ENCODE measurements at places on chromosomes 6 and 20. TPM values are rescaled to one million over a fixed set of nuclear protein-coding genes. Genes with fewer than 3 reads are reported as not detected.

DNA sequence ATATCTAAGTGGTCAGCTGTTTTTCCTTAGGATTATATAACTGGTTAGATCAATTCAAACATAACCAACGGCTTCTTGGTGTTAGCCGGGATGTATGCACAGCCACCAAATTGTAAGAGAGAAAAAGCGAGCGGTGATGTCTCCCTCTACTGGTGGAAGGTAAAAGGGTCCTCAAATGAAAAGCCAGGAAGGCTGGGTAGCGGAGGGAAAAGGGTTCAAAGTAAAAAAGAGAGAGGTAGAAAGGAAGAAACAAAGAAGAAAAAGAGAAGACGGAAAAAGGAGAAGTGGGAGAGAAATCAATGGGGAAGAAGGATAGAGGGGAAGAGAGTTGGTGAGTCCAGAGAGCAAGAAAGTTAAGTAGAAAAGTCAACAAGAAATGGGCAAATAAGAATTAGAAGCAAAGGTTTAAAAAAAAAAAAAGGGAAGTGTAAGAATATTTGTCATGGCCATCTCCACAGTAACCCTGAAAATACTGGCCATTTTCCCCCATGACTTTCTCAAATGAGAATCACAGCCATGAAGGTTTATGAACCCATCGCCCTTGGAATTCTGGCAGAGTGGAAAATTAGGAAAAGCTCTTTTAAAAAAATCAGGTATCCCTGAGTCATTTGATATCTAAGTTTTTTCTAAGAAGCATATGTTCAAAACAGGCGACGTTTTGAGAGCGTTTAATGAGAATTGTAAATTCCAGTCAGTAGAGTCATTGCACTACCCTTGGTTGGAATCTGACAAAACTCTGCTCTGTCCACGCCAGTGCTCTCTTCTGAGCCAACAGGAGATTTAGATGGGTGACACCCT is 155.6 kb upstream of the SNX9 start:
- peak; percentile 51 for DNase-seq
- H3K36me3 ChIP-seq: no peaks in the 10 kb centered on the region
- no peak overlapping the region for H3K4me3 ChIP-seq
- no peaks in the 10 kb centered on the region for H3K27me3 ChIP-seq

- DNase-seq: no peak
- no peaks in the 10 kb centered on the region for H3K4me1 ChIP-seq
- no peaks in the 10 kb centered on the region for H3K27me3 ChIP-seq
- no peak overlapping the region for H3K4me3 ChIP-seq
- no peaks in the 10 kb centered on the region for H3K36me3 ChIP-seq
Observed at GRCh38 chr6:132623106-132623845, 799 bp downstream of the TAAR2 start.

- no peak for DNase-seq
- no peaks in the 10 kb centered on the region for H3K27me3 ChIP-seq
- H3K27ac ChIP-seq: no peak overlapping the region
- no peaks in the 10 kb centered on the region for H3K4me1 ChIP-seq
- no peaks in the 10 kb centered on the region for H3K36me3 ChIP-seq
- H3K4me3 ChIP-seq: no peak overlapping the region
Observed at GRCh38 chr6:149065658-149066556, 251.6 kb upstream of the TAB2 start.

- H3K36me3 ChIP-seq: no peaks in the 10 kb centered on the region
- peaks cover 4% of the 10 kb centered on the region for H3K27me3 ChIP-seq
- H3K4me1 ChIP-seq: peaks cover 10% of the 10 kb centered on the region
- no peak overlapping the region for H3K27ac ChIP-seq
- peak; percentile 27 for DNase-seq
Observed at GRCh38 chr6:101398716-101399615, 5.5 kb downstream of the GRIK2 start.

DNA sequence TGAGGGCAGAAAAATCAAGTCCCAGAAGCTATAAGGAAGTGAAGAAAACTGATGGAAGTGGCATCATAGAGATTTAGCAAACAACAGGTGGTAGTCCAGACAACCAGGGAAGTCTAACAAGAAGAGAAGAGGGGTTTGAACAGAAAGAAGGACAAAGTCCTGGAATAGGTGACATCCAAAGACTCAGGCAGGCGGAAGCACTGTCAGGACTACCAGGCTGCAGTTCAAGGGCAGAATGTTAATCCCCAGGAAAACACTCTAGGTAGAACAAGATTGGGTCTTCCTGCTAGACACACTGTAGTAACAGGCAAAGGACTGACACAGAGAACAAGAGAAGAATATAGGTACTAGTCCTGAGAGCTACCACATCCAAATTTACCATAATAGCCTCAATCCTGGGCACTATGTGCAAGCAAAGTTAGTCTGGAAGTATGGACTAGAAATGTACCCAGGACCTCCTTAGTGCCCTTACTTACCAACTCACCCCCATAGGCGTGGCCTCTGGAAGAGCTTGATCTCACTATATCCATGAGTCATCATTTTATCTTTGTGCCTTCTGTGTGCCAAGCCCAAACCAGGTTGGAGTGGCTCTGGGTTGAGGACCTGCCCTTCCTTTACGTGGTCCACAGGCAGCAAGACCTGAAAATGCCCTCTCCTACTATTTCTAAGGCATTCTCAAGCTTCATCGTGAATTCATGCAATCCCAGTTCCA is 2.2 kb upstream of the EPB41L2 start:
- no peak overlapping the region for H3K27ac ChIP-seq
- H3K36me3 ChIP-seq: no peaks in the 10 kb centered on the region
- no peak for DNase-seq
- H3K4me1 ChIP-seq: no peaks in the 10 kb centered on the region

GRCh38 chr20:41654292-41654691 is 36.1 kb upstream of the CHD6 start:
- no peak for DNase-seq
- peaks cover 19% of the 10 kb centered on the region for H3K4me1 ChIP-seq
- no peak overlapping the region for H3K27ac ChIP-seq
- no peaks in the 10 kb centered on the region for H3K36me3 ChIP-seq

- H3K4me1 ChIP-seq: no peaks in the 10 kb centered on the region
- no peak overlapping the region for H3K27ac ChIP-seq
- no peak for DNase-seq
Observed at GRCh38 chr6:117441824-117442264, 16.1 kb upstream of the ROS1 start.

DNA sequence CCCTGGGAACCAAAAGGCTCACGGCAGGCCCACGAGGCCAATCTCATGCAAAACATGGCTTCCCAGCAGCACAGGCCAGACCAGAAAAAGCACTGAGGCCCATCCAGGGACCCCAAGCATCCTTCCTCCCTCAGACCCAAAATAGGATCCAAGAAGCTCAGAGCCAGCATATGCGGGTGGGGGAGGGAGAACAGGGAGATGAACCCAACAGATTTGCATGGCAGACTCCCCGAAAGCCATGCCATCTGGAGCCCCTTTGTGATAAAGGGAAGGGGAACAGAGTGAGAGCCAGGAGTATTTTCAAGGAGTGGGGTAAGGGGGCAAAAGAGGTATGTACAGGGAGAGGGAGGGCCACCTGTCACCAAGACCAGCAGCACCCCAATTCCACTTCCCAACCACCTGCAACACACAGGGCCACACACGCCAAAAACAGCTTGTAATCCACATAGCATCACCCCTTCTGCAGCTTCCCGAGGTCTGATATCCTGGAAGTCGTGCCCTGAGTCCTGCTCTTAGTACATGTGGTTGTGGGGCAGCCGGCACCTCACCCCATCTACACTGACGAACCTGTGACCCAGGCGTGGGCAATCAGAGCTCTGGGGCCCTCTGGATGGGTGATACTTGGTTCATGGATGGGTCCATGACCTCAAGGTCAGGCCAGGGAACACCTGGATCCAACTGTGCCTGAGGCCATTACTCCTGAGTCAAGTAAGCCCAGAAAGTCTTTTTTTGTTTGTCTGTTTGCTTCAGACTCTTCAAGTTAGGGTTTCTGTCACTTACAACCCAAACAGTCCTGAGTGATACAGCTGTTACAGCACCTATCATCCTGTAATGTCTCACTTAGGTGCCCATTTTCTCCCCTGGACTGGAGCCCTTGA is 24.4 kb downstream of the PREX1 start:
- no peak overlapping the region for H3K27ac ChIP-seq
- no peaks in the 10 kb centered on the region for H3K4me1 ChIP-seq
- H3K4me3 ChIP-seq: no peak overlapping the region
- no peaks in the 10 kb centered on the region for H3K27me3 ChIP-seq
- DNase-seq: no peak
- H3K36me3 ChIP-seq: peaks cover 18% of the 10 kb centered on the region

GRCh38 chr6:121830736-121831135 is 395.3 kb downstream of the GJA1 start:
- DNase-seq: no peak
- no peak overlapping the region for H3K27ac ChIP-seq
- H3K27me3 ChIP-seq: no peaks in the 10 kb centered on the region
- H3K4me3 ChIP-seq: no peak overlapping the region

GRCh38 chr6:24228681-24229255 is 102.8 kb downstream of the NRSN1 start:
- H3K4me1 ChIP-seq: peaks cover 3% of the 10 kb centered on the region
- H3K4me3 ChIP-seq: no peak overlapping the region
- DNase-seq: no peak
- no peak overlapping the region for H3K27ac ChIP-seq

GRCh38 chr6:17828149-17828548 is 121.4 kb upstream of the NUP153 start:
- H3K36me3 ChIP-seq: peaks cover 68% of the 10 kb centered on the region
- no peak overlapping the region for H3K4me3 ChIP-seq
- DNase-seq: no peak
- no peaks in the 10 kb centered on the region for H3K27me3 ChIP-seq

GRCh38 chr6:4682431-4683097 is 93.6 kb upstream of the CDYL start:
- no peaks in the 10 kb centered on the region for H3K4me1 ChIP-seq
- H3K27me3 ChIP-seq: no peaks in the 10 kb centered on the region
- H3K27ac ChIP-seq: no peak overlapping the region
- H3K4me3 ChIP-seq: no peak overlapping the region
- no peak for DNase-seq

DNA sequence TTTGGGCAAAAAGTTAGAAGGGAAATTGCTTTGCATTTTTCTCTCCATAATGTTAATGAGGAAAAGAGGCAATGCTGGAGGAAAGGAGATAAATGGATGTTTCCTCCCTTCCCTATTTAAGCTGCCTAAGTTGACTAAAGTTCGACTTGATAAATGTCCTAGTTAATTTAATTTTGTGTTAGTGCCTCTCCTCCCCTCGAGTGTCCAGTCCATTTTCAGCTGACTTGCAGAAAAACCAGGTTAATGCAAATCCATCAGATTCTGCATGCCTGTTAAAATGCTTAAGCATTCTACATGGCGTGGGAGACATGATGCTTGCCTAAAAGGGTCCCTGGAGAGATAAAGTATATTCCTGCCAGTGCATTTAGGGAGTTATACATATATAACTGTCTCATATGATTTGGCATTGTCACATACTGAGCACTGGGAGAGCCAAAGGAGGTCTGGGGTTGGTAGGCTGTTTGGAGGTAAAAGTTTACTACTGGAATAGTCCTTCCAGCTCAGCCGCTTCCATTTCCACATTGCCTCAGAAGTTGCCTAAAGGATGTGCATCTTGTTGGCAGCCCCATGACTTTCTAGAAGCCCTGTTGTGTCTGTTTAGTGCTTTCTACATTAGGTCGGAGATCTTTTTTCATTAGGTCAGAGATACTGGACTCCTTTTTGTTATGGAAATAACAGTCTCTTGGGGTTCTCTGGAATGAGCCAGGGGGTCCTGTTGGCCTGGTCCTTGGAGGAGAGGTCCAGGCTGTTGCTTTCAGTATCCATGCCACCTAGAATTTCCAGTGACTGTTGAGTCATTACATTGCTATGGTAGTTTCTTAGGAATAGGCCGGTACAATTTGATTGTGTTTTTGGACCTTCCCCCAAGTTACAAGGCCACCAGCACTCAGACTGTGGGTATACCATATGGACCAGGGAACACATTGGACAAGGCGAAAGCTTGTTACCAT is 30.4 kb downstream of the JARID2 start:
- H3K27me3 ChIP-seq: no peaks in the 10 kb centered on the region
- peaks cover 26% of the 10 kb centered on the region for H3K4me1 ChIP-seq
- no peak overlapping the region for H3K27ac ChIP-seq

- DNase-seq: peak; percentile 56
- no peaks in the 10 kb centered on the region for H3K27me3 ChIP-seq
- no peaks in the 10 kb centered on the region for H3K4me1 ChIP-seq
- H3K4me3 ChIP-seq: no peak overlapping the region
Observed at GRCh38 chr20:4795394-4795793, 73.7 kb downstream of the PRND start.

- no peak overlapping the region for H3K4me3 ChIP-seq
- H3K36me3 ChIP-seq: no peaks in the 10 kb centered on the region
- H3K4me1 ChIP-seq: peaks cover 7% of the 10 kb centered on the region
- no peak overlapping the region for H3K27ac ChIP-seq
- no peak for DNase-seq
Observed at GRCh38 chr6:100173211-100173610, 179.2 kb upstream of the MCHR2 start.

GRCh38 chr6:96186516-96187195 is 170.9 kb downstream of the FUT9 start:
- H3K27me3 ChIP-seq: no peaks in the 10 kb centered on the region
- H3K36me3 ChIP-seq: peaks cover 6% of the 10 kb centered on the region
- no peak overlapping the region for H3K27ac ChIP-seq

- peaks cover 22% of the 10 kb centered on the region for H3K36me3 ChIP-seq
- no peak overlapping the region for H3K27ac ChIP-seq
- no peak for DNase-seq
- H3K4me3 ChIP-seq: no peak overlapping the region
- no peaks in the 10 kb centered on the region for H3K4me1 ChIP-seq
- no peaks in the 10 kb centered on the region for H3K27me3 ChIP-seq
Observed at GRCh38 chr20:52056203-52057062, 135.1 kb downstream of the ZFP64 start.

The LRRC1 gene
- 8.4 TPM for total RNA-seq

The CDSN gene
- total RNA-seq: not detected

The MYT1 gene
- 0.79 TPM for total RNA-seq

The RPP21 gene
- 64.0 TPM for total RNA-seq

The RBPJL gene
- total RNA-seq: not detected

The HLA-DMB gene
- total RNA-seq: 1.7 TPM

The HRH3 gene
- total RNA-seq: 1.8 TPM
